OCI-LY7 (cell line): ENCODE measurements at places on chromosomes 2 and 18. TPM values are rescaled to one million over a fixed set of nuclear protein-coding genes. Genes with fewer than 3 reads are reported as not detected.

VSNL1 gene
- total RNA-seq, result not detected in 2 replicates

- DNase-seq, result no peak
Measured at GRCh38 chr2:157501026-157501425, 57.1 kb upstream of the CYTIP start.

RNF125 gene
- total RNA-seq, result 2.2 and 3.2 TPM in 2 replicates

KHK gene
- total RNA-seq, result 17.9 and 19.7 TPM in 2 replicates

SERPINB11 gene
- total RNA-seq, result not detected in 2 replicates

- DNase-seq, result no peak
Measured at GRCh38 chr2:40531359-40531758, 79.5 kb upstream of the SLC8A1 start.

- peak; percentile 14 for DNase-seq
Measured at GRCh38 chr2:128623776-128624761, 305.4 kb upstream of the HS6ST1 start.

COPS7B gene
- 76.6 and 86.8 TPM in 2 replicates for total RNA-seq

DNA sequence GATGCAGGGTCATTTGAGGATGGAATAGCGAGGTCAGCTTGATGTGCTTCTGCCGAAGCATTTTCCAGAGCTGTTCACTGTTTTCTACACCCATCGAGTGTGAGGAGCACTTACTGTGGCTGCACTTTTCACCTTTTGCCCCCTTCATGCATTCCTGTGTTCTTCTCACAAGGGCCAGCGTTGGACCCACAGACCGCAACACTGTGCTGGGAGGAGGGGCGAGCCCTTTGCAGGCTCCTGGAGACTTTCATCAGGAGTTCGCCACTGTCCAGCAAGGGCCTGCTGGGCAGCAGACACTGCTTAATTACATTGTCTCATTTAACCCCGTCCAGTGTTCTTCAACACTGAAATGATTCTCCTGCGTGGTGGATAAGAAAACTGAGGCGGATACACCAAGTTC lies 29.9 kb downstream of the CYP26B1 start:
- DNase-seq, result no peak
